ENCODE measurements at places on chromosomes 11 and 22. TPM values are rescaled to one million over a fixed set of nuclear protein-coding genes. Genes with fewer than 3 reads are reported as not detected.

Gene STK33
- 3.8 TPM for total RNA-seq

Gene CECR2
- total RNA-seq, result 0.16 TPM

Gene BRSK2
- 4.8 TPM for total RNA-seq

Gene ARHGAP8
- total RNA-seq, result 1.9 TPM

Gene NDUFA6
- total RNA-seq, result 66.9 TPM

Gene KLHL35
- 0.75 TPM for total RNA-seq

Gene ZC3H7B
- 21.0 TPM for total RNA-seq

Gene MAML2
- total RNA-seq, result 3.3 TPM

Gene TSPAN18
- total RNA-seq, result 3.4 TPM

Gene FREY1
- total RNA-seq, result 0.46 TPM

Gene SLC5A1
- 0.03 TPM for total RNA-seq

Gene SPI1
- 0.10 TPM for total RNA-seq

Gene POU2AF3
- total RNA-seq, result 1.8 TPM

Gene SCN2B
- not detected for total RNA-seq

Gene OR10W1
- not detected for total RNA-seq

Gene LARGE2
- total RNA-seq, result 3.1 TPM

Gene EI24
- 98.8 TPM for total RNA-seq

Gene MAJIN
- total RNA-seq, result not detected

Gene MS4A6A
- not detected for total RNA-seq

Gene AAMDC
- 30.4 TPM for total RNA-seq

Gene RPLP2
- total RNA-seq, result 2,318 TPM
